Ascending aorta (tissue), 2 donors: ENCODE measurements at places on chromosomes 7 and 10. TPM values are rescaled to one million over a fixed set of nuclear protein-coding genes. Genes with fewer than 3 reads are reported as not detected.

Gene ICA1
- 18.3 TPM for total RNA-seq

DNA sequence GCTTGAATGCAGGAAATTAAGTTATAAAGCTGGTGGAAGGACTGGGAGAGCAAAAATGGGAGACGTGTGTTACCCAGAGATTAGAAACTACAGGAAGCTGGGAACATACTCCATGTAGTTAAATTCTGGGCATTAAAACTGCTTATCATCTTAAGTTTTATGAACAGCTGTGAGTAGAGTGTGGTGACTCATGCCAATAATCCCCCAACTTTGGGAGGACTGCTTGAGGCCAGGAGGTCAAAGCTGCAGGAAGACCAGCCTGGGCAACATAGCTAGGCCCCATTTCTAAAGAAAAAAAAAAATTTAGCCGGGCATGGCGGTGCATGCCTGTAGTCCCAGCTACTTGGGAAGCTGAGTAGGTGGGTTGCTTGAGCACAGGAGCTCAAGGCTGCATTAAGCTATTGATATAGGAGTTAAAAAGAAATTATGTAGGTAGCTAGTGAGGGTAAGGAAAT is 56.2 kb upstream of the SEPHS1 start:
- DNase-seq: no peak

Gene COX19
- total RNA-seq: 2.1 TPM

DNA sequence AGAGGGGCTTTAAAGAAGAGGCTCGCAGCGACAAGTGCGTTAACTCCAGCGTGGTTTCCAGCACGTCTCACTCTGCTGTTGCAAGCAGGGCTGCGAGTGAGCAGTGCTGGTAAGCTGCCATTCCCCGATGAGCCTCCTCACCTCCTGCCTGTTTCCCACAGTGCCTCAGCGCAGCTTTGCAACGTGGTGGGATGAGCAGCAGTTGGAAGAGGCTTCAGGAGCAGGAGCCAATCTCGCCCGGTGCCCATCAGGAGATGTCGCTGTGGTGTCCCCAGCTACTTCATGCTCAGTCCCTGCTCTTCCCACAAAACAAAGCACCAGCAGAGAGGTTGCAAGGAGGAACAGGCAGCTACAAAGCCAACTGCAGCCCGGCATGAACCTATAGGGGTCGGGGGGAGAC is 2.4 kb upstream of the ADARB2 start:
- no peak for DNase-seq

DNA sequence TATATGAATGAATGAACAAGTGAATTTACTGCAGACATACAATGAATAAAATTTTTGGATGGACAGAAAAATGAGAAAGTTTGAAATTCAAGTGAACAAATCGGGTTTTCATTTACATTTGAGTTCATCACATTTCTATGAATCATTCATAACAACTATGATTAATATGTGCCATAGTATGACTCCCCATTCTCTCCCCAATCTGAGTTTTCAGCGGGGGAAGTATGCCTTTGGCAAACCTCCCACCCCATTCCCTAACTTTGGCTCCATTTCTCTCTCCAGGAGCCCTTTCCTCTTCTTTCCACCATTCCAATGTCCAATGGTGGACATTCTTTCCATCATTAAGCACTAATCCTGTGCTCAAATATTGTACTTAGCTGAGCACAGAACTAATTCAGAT is 96.8 kb upstream of the LSM8 start:
- DNase-seq: no peak

Gene TMEM236
- total RNA-seq: not detected
